ENCODE measurements at places on chromosomes 12 and 14. TPM values are rescaled to one million over a fixed set of nuclear protein-coding genes. Genes with fewer than 3 reads are reported as not detected.

DNA sequence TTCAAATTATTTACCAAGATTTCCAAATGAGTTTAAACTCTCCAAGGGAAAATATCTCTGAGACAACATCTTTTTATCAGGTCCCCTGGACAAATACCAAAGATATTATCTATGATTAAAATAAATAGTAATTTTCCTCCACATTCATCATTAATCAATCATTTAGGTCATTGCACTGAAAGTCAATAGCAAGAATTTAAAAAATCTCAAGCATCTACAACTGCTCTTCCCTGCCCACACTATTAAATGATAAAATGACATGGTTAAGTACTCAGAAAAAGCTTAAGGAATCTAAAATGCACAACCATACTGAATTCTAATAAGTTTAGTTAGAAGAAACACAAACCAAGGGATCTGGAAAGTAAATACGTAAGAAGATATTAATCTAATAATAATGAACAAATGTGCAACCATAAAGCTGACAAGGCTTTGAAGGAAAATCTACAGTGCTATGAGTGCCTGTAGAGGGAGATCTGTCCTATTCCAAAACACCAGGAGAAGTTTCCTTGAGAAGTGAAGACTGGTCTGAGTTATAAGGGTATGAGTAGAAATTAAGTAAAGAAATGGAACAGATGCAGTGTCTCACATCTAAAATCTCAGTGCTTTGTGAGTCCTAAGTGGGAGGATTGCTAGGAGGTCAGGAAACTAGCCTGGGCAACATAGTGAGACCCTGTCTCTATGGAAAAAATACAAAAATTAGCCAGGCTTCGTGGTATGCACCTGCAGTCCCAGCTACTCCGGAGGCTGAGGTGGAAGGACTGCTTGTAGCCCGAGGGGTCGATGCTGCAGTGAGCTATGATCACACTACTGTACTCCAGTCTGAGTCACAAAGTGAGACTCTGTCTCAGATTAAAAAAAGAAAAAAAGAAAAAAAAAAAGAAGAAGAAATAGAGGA is 19.2 kb downstream of the INTS13 start:
- DNase-seq = peak; percentile 8

DNA sequence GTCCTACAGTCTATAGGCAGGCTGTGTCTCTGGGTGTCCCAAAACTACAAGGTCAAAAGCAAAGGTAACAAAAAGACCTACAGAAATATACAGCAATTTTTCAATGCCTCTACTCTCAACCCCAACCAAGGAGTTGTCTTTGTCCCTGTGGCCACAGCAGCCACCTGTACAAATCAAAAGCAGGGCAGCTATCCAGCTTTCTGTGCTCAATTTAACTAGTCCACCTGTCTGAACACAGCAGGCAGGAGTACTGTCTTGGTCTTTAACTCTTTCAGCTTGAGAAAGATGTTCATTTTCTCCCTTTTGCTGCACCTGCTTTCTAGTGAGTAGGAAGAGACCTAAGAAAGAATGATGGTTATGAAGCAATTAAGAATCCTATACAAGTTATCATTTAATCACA is 19.7 kb downstream of the GDF11 start:
- no peak for DNase-seq

- no peak for DNase-seq
Observed at GRCh38 chr12:65355461-65355860, 77.0 kb downstream of the MSRB3 start.

- DNase-seq = no peak
Observed at GRCh38 chr12:56469007-56469930, 891 bp downstream of the SPRYD4 start.

GRCh38 chr12:64694130-64695040 is 64.8 kb downstream of the GNS start:
- peak; percentile 67 for DNase-seq

- peak; percentile 91 for DNase-seq
Observed at GRCh38 chr12:57611108-57611826, at the start of gene ARHGEF25. Gene ARHGEF25, plus strand, starts transcription at chr12:57611435. Its CDS starts 460 bp downstream, at chr12:57611895.

Gene TAS2R10
- total RNA-seq = 2.8 TPM

DNA sequence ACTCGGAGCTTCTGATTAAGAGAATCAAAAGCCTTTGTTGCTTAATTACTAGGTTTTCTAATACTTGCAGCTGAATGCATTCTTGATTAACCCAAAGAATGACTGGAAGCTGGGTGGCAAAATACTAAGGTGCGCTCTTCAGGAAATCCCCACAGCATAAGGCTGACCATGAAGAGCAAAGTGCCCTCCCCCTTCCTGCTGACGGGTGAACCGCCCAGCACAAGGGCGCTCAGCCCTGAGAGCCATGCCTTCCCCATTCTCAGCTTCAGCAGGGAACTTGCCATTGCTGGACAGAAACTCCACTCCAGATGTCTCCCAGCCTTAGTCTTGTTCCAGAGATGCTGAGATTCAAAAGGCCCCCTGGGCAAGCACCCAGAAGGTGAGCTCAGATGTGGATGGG is 27.2 kb upstream of the FBRSL1 start:
- no peak for DNase-seq

- DNase-seq = no peak
Observed at GRCh38 chr12:8553088-8553627, 12.5 kb upstream of the CLEC4E start.

Gene ZFHX2
- 0.31 TPM for total RNA-seq

DNA sequence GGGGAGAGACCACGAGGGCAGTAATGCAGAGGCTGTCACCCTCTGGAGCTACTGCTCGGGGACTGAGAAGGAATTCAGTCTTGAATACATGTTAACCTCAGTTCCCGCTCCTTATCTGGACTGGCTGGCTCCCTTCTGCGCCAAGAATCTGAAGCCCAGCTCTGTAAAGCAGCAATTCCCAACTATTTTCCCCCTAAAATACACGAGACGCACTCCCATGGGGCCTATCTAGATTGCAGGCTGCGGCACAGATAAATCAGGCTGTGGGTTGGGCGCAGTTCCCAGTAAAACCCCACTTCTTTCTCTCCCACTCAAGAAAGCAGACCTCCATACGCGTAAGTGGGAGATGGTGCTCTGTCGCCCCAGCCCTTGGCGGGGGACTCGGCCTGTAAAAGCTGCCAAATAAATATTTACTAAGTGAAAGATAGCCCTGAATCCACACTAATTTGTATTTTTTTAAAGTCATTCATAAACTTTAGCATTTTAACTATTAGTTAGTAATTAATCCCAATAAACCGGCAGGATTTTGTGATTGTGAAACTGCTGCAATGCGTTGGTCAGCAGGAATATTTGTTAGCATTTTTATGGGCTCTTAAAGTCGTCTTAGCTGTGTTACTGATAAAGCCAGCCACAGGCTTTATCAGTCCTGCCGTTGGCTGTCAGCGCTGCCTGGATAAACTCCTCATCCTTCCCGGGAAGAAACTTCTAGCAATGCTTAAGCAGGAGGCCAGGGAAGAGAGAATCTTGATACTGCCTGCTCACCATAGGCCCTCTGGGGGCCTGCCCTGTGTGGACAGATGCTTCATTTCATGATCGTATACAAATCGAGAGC is 17.8 kb downstream of the FBXL14 start:
- DNase-seq = no peak

DNA sequence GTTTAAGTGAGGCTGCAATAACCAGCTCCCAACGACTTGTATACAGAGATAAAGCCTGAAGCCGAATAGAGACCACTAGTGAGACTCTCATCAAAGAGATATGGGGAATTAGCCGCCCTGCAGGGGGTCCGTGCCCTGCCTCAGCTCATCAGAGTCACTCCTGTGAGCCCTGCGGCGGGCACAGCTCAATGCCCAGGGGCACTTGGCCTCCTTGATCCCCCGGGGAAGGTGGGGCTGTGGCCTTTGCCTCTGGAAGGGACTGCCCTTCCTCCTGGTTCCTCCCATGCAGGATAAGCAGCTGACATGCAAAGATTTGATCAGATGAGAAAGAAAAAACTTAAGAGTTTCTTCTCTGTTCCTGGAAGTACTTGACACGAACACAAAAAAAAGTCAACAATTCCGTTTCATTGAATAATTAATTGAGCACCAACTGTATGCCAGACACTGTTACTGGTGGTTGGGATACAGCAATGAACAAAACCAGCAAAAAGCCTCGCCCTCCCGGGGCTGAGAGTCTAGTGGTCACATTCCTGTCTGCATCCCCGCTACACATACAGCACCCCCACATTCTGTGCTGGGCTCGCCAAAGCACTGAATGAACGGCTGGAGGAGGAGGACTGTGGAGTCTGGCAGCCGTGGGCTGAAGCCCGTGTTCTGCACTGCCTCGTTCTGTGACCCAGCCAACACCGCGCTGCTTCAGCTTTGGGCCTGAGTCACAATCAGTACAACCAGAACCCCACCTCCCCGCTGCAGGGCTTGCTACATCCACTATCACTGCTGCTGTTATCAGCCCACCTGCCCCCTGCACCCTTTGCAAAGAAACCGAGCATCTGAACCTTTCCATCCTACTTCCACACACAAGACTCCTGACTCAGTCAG is 10.3 kb downstream of the TTC7B start:
- DNase-seq = no peak

GRCh38 chr14:57749267-57749666 is 116.6 kb downstream of the SLC35F4 start:
- no peak for DNase-seq

DNA sequence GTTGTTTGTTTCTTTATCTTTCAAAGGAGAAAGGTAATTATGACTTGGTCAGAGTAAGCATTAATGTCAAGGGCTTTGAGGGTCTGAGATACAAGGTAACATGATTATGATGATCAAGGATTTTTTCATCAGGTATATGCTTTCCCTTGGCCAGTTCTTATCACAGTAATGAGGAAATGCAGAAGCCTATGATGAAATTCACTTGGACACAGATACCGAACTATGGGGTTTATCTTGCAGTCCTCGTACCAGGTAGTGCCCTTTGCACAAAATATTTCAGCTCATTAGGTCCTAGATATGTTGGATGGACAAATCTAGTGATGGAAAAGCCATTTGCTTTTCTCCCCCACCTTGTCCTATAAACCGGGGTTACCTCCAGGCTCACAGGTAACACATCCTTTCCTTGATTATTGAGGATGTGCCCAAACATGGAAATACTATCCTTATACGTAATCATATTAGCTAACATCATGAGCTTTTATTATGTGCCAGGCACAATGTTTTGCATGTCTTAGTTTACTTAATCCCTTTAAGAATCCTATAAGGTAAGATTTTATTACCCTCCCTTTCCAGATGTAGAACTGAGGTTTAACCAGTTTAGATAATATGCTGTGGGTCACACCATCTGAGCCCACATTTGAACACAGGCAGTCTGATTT is 7.0 kb upstream of the RASSF3 start:
- no peak for DNase-seq

DNA sequence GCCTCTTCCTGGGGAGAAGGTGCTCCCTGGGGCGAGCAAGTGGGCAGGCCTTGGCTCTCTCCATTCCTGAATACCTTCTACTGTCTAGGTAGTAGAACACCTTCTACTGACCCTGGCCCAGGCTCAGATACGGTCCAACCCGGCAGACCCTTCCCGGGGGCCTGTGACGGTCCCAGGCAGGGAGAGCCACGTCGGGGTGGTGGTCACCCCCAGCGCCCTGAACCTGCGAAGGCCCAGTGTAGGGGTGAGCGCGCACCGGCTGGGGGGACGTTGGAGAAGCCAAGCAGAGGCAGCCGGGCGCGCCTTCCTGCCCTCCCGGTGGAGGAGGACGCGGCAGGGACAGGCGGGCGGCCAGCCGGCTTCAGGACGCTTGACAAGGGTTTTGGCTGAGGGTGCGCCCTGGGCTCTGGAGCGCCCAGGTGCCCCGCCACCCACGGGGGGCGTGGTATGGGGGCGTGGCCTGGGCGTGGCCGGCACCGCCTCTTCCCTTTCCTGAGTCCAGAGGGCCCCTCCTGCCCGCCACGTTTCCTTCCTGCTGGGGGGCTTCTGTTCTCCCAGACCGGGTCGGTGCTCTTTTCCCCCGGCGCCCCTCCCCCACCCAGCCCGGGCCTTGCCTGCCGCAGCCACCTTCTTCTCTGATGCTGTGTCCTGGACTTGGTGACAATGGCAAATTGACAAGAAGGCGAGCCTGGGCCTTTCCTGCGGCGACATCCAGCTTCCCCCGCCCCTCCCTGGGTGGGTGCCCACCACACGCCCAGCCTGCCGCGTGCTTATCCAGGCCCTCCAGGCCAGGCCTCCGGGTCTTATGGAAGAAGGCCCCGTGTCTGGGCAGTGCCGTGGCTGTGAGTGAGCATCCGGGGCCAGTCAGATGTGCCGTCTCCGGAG is 24.5 kb upstream of the PPP1R13B start:
- DNase-seq = peak; percentile 69

DNA sequence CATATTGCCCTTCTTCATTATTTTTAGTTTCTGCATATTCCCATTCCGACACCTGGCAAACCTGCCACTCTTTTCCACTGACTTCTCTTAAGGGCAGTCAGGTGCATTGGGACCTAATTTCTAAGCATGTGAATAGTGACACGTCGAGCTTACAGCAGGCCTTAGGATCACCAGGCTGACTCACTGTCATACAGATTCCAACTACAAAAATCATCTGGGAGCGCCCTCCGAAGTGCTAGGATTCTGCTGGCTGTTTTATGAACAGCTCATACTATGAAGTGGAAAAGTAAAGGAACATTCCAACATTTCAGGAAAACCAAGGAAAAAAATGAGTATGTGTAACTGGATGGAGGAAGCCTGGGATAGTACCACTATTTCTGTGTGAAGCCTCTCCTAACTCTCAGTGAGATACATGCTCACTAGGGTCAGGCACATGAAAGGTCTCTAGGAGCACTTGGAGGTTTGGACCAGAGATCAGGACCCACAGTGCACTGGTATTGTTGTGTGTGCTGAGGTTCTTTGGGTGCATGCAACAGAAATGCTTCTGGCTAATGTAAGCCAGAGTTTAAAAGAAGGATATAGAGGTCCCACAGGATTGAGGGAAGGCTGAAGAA is 257.4 kb downstream of the ZFP36L1 start:
- DNase-seq = no peak

GRCh38 chr12:131100031-131100674 is 146.4 kb downstream of the ADGRD1 start:
- DNase-seq = no peak

DNA sequence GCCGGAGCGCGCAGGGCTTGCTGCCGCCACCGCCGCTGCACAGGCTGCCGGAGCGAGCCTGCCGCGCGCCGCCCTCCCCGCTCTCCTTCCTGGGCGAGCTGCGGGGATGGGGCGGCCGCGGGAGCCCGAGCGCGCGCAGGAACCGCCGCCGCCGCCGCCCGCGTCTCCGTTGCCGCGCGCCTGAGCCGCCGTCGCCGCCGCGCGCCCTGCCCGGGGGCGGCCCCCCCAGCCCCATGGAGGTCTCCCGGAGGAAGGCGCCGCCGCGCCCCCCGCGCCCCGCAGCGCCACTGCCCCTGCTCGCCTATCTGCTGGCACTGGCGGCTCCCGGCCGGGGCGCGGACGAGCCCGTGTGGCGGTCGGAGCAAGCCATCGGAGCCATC is 352 bp downstream of the PLXNC1 start:
- no peak for DNase-seq

Gene SDR9C7
- total RNA-seq = 0.51 TPM

GRCh38 chr14:92792885-92793284 is 1.2 kb upstream of the GOLGA5 start:
- DNase-seq = no peak
